Nucleus accumbens (tissue), 56 donors: ENCODE measurements at places on chromosomes 1 and 21.
A peak's percentile ranks its signal among the peaks of the same experiment; 100 is the strongest.

DNA sequence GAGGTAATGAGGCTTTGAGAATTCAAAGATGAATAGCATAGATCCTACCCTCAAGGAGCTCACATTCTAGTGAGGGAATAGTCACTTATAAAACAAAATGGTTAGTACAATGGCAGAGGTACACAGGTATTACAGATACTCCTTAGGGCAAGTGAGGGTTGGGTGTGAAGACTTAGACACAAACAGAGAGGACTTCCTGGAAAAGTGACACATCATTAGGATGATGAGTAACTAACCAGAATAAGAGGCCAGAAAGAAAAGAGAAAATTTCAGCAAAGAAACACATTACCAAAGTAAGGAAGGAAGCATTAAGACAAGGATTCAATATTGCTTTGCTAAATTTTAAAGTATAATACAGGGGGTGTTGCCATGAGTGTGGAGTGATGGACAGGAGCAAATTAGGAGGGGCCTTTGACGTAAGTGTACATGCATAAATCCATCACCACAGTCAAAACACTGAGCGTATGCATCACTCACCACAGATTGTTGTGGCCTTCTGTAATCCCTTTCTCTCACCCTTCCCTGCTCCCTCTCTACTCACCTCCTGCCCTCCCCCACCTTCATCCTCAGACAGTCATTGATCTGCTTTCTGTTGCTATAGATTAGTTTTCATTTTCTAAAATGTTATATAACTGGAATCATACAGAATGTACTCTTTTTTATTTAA, 7.9 kb downstream of the CD53 start:
- no peak for DNase-seq

GRCh38 chr1:232952514-232953499, 2.4 kb downstream of the NTPCR start:
- no peak for DNase-seq

GRCh38 chr1:41764656-41765055, 154.1 kb downstream of the HIVEP3 start:
- DNase-seq: no peak

- DNase-seq: no peak
Measured at GRCh38 chr1:9207086-9207485, 27.5 kb upstream of the H6PD start.

- no peak for DNase-seq
Measured at GRCh38 chr1:53582211-53583020, 123.2 kb downstream of the DMRTB1 start.

GRCh38 chr21:21165063-21165645, 166.9 kb downstream of the NCAM2 start:
- no peak for DNase-seq

DNA sequence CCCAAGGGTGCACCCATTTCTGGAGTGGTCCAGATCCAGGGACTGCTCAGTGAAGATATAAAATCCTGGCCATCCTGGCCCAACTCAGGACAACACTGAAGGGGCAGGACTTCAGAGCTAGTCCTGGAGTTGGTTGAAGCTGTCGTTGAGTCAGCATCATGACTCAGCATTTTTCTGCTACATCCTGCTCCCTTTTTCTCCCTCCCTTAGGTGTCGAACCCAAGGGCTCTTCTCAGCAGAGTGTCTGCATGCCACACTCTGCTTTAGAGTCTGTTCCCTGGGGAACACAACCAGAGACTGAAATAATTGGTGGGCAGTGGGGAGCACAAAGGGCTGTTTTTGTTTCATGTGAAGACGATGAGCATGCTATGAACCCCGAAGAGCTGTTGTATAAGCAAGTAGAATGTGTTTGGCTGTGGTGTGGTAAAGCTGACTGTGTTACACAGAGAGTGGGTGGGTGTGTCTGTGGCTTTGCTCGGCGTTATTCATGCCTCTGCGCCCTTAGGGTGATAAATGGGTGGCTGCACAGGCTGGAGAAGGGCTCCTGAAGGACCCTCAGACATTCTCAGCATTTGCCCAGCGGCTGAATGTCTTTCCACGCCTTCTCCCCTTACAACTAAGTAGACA, 167.2 kb downstream of the CYYR1 start:
- no peak for DNase-seq

- no peak for DNase-seq
Measured at GRCh38 chr1:208510192-208510952, 266.2 kb upstream of the PLXNA2 start.

DNA sequence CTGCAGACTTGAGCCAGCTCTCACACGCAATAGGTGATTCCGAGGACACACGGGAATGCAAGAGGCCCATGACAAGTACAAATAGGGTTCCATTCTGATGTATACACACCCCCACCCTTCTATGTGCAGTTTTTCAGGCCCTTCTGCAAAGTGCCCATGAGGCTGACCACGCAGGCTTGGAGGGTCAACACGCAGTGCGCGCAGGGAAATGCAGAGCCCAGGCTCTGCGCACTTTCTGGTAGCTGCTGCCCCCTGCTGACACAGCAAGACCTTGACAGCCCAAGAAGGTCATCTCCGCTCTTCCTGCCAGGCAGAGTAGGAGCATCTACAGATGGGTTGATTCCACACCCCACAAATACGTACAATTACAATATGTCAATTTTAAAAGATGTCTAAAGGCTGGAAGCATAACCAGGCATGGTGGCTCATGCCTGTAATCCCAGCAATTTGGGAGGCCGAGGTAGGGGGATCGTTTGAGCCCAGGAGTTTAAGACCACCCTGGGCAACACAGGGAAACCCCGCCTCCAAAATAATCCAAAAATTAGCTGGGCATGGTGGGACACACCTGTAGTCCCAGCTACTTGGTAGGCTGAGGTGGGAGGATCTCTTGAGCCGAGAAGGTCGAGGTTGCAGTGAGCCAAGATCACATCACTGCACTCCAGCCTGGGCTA, 18.5 kb downstream of the SH3BP5L start:
- DNase-seq: no peak

GRCh38 chr21:36881228-36881627, 85.2 kb downstream of the HLCS start:
- peak; percentile 2 for DNase-seq

DNA sequence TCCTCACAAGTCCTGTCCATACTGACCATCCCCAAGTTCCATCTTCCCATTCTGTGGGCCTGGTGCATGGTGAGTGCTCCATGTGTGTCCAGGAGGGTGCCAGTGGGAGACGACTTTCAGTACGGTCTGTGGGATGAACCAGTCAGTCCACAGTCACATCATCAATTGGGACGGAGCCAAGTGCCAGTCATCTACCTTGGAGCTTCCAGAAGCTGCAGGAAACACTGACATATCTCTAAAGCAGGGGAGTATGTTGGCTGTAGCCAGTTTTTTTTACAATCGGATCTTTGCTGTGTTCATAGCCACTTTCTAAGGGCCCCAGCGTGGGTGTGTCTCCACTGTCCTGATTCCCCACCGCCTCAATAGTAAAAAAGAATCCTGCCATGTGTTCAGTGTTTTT, 13.6 kb upstream of the TRIM17 start:
- DNase-seq: no peak

- no peak for DNase-seq
Measured at GRCh38 chr1:30609999-30610345, 113.4 kb downstream of the MATN1 start.

DNA sequence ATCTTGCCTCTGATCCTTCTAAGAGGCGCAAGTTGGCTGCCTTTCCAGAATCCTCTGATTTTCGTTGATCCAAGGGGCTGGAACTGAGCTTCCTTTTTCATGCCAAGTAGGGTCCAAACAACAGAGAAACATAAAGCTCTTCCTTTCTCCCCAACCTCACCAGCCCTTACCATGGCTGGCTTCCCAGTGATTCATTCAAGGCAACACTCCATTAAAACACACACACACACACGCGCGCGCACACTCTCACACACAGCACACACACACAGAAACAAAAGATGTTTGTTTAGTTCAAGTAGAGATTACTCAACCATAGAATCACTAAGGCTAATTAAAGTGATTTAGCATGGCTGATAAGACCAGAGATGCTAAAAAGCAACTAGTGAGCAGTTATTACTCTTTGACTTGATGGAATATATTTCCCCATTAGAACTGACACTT, 13.0 kb upstream of the GUCA2A start:
- DNase-seq: peak; percentile 58

DNA sequence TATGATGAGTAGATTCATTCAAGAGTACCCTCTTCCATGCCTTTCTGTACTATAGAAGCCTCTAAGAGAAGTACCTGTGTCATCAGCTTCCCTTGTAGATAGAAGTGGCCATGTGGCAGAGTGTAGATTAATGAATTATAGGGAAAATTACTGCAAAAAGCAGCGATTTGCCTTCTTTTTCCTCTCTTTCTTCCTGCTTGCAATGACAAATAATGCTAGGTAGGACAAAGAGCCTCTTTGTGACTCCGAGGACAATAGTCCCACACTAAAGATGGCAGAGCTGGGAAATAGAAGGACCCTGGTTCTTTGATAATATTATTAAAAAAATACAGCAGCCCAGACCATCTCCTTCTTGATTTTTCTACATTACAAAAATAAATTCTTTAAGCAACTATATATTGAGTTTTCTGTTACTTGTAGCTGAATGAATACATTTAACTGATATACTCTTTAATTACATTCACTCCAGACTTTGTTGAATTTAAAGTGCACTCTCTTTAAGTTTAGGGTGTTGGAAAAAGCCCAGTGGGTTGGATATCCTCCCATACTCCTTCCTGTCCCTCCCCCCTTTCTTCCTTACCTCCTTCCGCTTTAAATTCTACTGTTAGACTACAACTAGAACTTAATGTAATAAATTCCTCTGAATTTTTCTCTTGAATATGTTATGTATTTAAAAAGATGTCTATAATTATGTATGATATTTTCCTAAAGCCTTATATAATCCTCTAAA, 198.2 kb upstream of the APP start:
- DNase-seq: no peak

- peak; percentile 23 for DNase-seq
Measured at GRCh38 chr1:10283318-10283984, 73.1 kb downstream of the KIF1B start.

DNA sequence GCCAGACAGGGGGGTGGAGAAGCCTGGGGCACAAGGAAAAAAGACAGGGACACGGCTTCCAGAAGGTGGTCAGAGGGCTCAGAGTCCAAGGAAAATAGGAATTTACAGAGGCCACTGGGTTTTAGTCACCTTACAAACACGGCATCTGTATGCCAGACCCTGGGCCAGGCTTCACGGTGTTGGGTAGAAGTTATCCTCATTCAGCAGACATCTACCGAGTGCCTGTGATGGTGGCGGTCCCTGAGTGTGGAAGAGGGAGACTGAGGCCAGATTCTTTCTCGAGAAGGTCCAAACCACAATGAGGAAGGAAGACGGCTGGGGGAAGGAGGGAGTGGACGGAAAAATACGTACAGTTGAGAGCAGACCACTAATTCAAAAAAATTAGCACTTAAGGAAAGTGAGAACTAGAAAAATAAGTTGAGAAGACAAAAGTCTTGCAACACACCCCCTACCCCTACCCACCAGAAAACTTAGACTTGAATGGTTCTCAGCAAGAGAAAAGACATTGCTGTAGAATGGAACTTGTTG, 864 bp upstream of the BTG2 start:
- DNase-seq: no peak

- peak; percentile 87 for DNase-seq
Measured at GRCh38 chr1:32179443-32180185, at the start of gene TXLNA. Gene TXLNA (plus strand): TSS chr1:32179675. CDS start chr1:32180346, 671 bp downstream.

GRCh38 chr1:203536980-203537455, 43.1 kb downstream of the OPTC start:
- no peak for DNase-seq

GRCh38 chr21:40381111-40381510, 465.8 kb downstream of the DSCAM start:
- DNase-seq: no peak

- no peak for DNase-seq
Measured at GRCh38 chr21:34946385-34946840, 102.7 kb downstream of the RUNX1 start.

DNA sequence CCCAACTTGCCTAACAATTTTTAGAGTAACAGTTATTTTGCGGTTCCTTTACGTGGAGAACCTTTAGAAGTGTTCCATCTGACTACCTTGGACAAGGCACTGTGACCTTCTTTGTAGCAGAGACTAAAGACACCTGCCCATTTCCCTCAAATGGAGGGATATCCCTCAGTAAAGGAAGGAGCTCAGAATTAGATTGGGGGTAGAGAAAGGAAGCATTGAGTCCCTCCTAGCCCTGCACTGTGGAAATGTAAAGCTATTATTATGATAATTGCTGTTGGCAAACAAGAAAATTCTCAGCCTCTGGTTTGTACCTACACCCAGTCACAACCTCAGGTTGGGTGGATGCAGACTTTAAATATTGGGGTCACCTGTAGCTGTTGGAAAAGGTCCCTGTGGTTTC, 72.6 kb upstream of the MACF1 start:
- DNase-seq: no peak

DNA sequence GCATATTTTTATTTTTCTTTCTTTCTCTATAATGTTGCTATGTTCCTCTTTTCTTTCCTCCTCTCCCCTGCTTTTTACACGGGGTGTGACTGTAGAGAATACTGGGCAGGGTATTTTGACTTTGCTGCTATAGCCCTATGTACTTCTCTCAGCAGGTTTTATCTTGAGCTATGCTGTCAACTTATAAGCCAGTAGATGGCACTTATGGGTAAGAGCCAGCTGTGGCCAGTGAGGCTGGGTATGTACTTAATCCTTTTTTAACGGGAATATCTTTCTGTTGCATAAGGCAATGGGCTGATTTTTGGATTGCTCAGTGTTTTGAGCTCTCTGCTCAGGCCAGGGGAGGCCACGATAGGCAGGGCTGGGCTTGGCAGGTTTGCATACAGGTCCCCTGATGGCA, 99.0 kb downstream of the KCNK2 start:
- DNase-seq: no peak

GRCh38 chr1:172928412-172928811, 122.3 kb downstream of the TNFSF18 start:
- no peak for DNase-seq

- DNase-seq: no peak
Measured at GRCh38 chr1:234093107-234093506, 188.6 kb downstream of the SLC35F3 start.

GRCh38 chr1:193951984-193952383, 765.6 kb upstream of the B3GALT2 start:
- no peak for DNase-seq

- DNase-seq: no peak
Measured at GRCh38 chr1:18635070-18635577, 4.5 kb downstream of the PAX7 start.

GRCh38 chr1:185498207-185498606, 181.2 kb upstream of the IVNS1ABP start:
- DNase-seq: no peak

DNA sequence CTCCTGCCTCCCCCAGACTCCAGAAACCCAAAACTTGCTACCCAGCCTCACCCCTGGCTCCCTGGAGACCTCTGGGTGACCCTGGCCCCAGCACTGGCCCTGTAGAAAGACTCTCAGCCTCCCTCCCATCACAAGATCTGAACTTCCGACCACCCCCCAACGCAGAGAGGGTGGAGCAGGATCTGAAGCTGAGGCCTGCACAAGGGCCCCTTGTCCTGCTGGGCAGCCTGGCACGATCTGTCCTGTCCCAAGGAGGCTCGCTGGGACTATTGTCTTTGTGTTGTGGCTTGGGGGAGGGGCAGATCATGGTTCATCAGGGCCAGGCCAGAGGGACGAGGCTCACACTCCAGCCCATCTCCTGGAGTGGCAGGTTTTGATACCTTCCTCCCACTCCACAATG, 20.0 kb downstream of the PHLDA3 start:
- DNase-seq: peak; percentile 60

- DNase-seq: peak; percentile 45
Measured at GRCh38 chr1:37071829-37072228, 37.5 kb upstream of the GRIK3 start.
